ENCODE measurements at places on chromosomes 13 and 19.

GRCh38 chr19:51354742-51355148 lies 11.4 kb downstream of the ETFB start:
- DNase-seq, result no peak

DNA sequence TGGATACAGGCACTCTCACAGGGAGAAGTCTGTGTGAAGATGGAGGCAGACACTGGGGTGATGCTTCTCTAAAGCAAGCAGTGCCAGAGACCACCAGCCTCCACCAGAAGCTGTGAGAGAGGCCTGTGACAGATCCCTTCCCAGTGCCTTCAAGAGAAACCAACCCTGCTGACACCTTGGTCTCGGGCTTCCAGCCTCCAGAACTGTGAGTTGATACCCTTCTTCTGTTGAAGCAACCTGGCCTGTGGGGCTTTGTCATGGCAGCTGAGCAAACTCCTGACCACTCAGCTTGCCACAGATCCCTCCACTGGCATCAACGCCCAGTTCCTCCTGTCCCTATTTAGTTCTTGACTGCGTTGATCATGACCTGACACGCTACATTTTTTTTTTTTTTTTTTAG lies 29.0 kb downstream of the ELAVL1 start:
- DNase-seq, result no peak

GRCh38 chr19:57559008-57559403 lies 657 bp downstream of the ZNF550 start:
- peak; percentile 44 for DNase-seq

DNA sequence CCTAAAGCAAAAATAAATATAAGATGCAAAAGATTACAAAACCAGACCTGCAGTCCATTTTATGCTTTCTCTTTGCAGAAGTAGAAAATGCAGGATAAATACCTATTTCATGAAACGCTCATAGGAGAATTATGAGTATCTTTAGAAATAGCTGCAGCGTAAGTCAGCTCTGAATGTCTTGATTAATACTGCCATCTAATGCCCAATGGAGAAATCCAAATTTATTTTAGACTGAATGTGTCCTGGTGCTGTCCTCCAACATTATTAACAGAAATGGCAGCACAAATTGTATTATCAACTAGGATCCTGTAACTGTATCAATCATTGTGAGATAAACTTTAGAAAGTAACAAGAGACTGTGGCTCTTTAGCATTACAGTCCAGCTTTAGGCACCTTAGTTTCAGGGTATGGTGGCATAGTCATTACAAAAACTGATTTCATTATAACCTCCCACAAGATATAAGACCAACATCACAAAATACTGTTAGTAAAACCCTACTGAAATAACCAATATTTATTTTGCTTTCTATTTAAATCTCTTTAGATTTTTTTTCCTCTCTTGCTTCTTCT lies 162.1 kb upstream of the MIR17HG start:
- DNase-seq, result no peak

DNA sequence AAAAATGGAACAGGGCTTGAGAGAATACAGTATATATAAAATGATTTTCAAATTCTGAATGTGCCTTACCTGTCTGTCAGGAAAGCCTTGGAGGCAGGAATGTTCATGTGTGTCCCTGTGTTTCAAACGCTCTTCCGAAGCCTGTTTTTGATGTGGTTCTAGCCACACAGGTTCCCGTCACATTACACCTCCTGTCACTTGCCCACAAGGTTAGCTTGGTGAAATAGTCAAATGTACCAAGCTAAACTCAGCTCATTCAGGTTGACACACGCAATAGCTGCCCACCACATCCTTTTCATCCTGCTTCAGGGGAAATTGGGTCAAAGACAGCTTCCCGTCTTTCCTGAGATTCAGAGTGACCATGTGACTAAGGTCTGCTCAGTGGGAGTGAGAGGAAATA lies 574.0 kb downstream of the EFNB2 start:
- DNase-seq, result no peak

DNA sequence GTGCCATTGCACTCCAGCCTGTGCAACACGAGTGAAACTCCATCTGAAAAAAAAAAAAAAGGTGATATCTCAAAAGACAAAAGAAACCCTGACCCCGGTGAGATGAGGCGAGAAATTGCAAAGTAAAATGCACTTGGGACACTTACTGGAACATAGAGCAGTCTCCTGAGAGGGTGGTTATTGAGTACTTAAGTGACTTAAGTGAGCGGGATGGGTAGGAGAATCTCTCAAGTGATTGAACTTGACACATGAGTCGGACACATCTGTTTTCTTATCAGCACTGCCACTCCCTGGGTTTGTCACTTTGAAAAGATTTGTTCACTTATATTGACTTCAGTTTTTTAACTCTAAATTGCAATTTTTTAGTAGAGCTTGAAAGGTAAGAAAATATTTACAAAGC lies 2.8 kb downstream of the ZNF429 start:
- DNase-seq, result no peak

- DNase-seq, result no peak
These were observed 166.0 kb downstream of the LMO7 start for GRCh38 chr13:75802161-75802560.

DNA sequence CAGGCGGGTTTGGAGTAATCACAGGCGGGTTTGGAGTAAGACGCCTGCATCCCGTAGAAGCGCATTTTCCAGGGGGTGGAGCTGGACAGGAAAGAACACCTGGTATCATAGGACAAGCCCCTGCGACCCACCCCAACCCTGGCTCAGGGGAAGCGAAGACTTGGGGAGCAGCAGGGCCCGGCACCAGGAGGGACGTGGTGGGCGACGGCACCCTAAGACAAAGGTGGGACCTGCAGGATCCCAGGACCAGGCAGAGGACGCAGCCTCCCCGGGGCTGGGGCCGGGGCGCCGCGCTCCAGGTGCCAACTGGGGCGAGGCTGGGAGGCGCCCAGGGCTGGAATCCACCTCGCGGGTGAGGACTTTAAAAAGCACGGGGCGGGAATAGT lies 520 bp downstream of the ZNF600 start:
- DNase-seq, result no peak

DNA sequence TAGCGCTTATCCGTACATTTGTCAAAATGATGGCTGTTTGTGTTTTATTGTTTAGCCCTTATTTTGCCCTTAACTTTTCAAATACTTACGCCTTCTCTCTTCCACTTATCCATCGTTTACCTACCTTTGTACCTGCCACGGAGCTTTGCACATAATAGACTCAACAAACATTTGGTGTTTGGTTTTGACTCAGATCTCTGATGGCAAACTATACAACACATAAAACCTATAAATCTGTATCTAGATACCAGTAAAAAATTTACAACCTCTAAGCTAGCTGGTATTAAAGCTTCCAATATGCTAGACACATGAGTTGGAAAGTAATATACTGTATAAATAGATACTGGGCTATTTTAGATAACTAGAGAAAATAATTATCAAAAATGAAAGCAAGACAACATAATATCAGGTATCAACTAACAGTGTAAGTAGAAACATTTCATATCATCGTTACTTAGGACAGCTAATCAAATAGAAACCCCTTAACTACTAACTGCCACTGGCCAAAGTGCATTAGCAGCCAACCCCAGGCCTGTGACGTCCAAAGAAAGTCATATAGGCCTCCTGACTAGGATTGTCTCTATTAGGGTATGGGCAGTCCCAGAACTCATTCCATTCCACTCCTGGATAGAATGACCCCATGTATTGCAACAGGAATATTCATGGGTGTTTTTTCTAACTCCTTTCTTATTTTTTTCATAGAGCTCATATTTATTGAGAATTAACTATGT lies 53.8 kb downstream of the KCTD12 start:
- no peak for DNase-seq

GRCh38 chr19:50713556-50714236 lies 5.9 kb downstream of the SHANK1 start:
- DNase-seq, result no peak

GRCh38 chr13:114015111-114015968 lies 41.5 kb upstream of the C13orf46 start:
- DNase-seq, result no peak

- no peak for DNase-seq
These were observed 18.4 kb upstream of the GAS6 start for GRCh38 chr13:113882267-113882630.

- DNase-seq, result no peak
These were observed 44.6 kb downstream of the DLEU7 start for GRCh38 chr13:50798923-50799322.

DNA sequence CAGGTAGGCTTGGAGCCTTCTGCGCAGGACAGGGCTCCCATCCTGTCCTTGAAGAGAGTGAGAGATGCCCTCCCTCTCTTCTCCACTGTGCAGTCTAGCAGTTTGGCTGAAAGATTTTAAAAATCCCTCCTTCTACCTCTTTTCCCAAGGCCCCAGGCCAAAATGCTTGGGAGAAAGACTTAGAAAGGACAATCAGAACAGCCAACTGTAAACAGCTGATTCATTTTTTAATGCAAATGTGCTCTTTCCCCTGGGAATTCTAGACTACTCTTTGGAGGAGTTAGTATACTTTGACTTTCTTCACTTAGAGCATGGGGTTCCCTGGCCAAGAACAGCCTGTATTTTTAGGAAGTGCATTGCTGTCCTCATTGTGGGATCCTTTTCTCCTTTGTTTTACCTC lies 398.9 kb downstream of the GPC6 start:
- no peak for DNase-seq

DNA sequence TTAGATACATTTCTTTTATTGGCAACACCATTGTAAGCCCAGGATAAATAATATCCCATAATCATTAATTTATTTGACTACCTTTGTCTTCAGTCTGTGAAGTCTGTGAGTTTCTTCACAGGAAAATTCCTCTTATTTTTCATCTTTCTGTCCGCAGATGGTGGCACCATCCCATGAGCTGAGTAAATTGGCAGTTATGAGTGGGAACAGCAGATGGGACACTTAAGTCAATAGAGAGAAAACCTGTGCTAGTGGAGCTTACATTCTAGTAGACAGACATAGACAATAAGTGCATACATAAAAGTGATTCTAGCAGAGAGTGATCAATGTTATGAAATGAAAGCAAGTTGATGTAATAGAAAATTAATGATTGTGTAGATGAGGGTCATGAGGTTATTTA lies 638.2 kb upstream of the MIR17HG start:
- no peak for DNase-seq

- DNase-seq, result no peak
These were observed 79.3 kb upstream of the TM9SF2 start for GRCh38 chr13:99421758-99422585.

DNA sequence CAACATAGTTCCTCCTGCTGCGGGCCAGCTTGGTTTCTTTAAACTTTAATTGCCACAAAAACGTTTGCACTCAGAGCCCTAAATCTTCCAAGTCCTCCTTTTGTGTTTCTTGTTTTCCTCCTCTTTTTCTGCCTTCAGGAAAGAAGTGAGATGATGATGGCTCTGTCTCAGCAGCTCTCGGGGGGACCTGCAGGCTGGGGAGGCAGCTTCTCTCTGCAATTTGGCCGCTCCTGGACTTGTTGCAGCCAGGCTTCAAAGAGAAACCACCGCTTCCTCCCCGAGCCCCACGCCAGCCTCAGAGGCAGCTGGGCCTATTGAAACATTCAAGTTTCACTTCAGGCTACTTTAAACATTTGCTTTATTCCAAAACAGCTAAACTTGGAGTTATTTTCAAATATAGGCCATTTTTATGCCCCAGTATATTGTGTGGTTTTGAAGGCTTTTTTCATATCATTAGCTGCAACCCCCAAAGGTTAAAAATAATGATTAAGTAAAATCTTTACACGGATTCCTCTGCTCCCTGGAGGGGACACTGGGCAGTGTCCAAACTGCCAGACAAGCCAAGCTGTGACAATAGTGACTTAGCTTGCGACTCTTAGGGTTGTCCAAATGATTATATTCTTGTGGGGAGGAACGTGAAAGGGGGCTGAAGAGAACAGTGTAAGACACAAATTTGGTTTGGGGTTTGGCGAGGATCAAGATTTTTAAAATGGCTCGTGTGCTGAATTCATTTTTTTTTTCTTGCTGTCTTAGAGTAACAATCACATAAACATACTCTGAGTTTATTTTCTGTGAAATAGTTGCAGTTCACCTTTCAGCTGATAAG lies 330.8 kb downstream of the DLEU7 start:
- peak; percentile 64 for DNase-seq

DNA sequence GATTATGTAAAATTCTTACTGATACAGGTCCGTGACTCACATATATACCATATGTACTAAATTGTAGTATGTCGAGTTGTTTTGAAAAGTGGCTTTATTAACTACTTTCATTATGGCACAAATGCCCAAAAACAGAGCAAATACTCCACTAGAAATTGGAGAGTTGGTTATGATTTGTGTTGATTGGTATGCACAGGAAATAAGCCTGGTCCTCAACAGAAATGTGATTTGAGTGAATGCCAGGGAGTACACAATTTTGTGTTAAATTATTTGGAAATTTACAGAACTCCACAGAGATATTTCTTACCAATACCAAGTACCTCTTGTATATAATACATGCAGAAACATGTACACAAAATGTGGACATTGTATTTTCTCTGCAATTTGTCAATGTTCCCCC lies 676.7 kb downstream of the PCDH9 start:
- DNase-seq, result no peak

DNA sequence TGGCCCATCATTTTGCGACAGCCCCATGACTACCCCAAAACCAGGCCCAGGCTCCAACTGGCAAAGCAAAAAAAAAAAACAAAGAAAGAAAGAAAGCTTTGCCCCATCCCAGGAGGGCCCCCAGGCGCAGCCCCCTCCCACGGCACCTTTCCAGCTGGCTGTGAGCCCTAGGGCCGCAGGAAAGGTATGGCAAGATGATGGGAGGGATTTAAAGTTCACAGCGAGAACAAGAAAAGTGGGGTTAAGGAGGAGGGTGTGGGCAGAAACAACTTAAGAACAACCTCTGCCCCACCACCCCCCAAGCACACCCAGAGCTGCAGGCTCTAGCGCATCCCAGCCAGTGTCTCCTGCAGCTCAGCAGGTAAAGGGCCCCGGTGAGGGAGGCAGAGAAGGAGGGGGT lies at the start of gene CYP2F1:
TSS of gene CYP2F1 (plus strand) at position 301 of the 400 bp plus-strand sequence. CDS start 1,757 bp downstream, outside the sequence.
- DNase-seq, result no peak

- DNase-seq, result no peak
These were observed 83.5 kb upstream of the STARD13 start for GRCh38 chr13:33369073-33369472.

- no peak for DNase-seq
These were observed 214.9 kb downstream of the KLF5 start for GRCh38 chr13:73273745-73274144.

DNA sequence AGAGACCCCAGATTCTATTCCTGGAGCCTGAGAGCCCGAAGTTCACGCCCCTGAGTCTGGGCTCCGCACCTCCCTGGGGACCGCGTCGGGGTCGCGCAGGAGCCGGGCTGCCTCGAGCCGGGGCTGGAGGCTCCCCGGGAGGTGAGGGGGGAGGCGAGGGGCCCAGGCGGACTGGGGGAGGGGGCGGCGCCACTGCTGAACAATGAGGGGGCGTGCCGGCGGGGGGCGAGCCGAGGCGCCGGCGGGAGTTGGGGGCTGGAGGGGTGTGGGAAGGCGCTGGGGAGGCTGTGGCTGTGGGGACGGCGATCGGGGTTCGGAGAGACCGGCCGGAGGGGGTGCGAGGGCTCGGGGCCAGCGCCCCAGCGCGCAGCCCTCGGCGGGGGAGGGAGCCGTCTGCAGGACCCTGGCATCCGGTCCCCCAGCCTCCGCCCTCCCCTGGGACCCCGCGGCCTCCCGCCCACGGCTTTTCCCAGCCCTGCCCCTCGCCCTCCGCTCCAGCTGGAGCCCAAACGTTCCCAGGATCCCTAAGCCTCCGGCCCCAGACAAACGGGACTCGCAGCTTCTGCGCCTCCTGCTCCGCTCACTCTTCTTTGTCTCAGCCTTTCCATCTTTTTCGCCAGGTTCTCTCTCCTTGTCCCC lies 922 bp downstream of the PLEKHG2 start:
- DNase-seq, result peak; percentile 52
